Stimulated activated memory B cell treated with anti-CD40 and anti-IgM and Interleukin-4, amounts not matched to agents 10 μg/mL and 1 μg/mL and 100 μg/mL, for 72 hours (primary cell): ENCODE measurements at places on chromosomes 2 and 18.
A peak's percentile ranks its signal among the peaks of the same experiment; 100 is the strongest.

- no peak for ATAC-seq
These were observed 42.8 kb downstream of the LRRTM4 start for GRCh38 chr2:77479395-77479794.

- no peak for ATAC-seq
These were observed 650.6 kb downstream of the SLC4A3 start for GRCh38 chr2:220278022-220278421.

- no peak for ATAC-seq
These were observed 13.9 kb downstream of the VIL1 start for GRCh38 chr2:218432676-218433365.

DNA sequence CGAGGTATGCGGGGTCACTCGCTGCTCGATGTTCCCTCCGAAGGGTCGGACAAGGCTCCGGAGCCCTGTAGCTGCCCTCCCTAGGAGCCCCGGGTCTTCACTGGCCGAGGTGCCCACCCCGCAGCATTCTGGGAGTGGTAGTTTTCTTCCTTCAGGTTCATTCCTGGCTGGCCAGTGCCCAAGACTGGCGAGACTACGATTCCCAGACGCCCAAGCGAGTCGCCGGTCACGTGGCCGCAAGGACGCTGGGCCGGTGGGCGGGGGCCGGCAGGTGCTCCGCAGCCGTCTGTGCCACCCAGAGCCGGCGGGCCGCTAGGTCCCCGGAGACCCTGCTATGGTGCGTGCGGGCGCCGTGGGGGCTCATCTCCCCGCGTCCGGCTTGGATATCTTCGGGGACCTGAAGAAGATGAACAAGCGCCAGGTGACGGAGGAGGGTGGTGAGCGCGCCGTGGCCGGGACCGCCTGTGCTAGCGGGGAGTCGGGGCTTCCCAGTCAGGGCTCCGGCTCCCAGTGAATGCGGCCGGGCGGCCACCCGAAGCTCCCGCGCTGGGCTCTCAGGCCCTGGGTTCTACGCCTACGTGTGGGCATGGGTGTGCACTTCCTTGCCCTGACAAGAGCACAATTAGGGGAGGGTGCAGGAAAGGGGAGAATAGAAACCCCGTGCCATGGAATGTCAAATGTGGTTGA is at the start of gene SEC11C:
Gene SEC11C, plus strand, starts transcription at position 270 of the 687 bp plus-strand sequence. Its CDS starts 65 bp downstream, at position 335.
- peak; percentile 93 for ATAC-seq

DNA sequence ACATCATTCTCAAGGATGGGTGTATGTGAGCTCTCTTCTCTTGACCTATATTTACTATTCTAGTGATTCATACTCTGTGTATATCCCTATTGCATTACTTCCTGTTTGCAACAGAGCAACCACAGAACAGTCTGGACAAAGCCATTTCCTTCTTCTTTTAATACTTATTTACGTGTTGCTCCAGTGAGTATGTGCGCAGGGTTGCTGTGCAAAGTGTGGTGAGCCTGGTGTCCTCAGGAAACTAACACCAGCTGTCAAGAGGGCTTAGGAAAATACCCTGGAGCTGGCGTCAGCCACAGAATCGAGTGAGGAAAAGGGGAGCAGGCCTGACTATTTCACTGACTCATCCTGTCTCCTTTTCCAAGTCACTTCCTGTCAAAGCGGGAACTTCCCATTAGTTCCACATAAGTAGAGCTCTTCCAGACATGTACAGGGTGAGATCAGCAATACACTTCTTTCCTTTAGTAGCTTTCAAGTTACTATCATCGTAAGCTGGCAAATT is 214.1 kb upstream of the COPS8 start:
- peak; percentile 41 for ATAC-seq

GRCh38 chr2:138433995-138434951 is 67.3 kb upstream of the SPOPL start:
- ATAC-seq = peak; percentile 34

GRCh38 chr2:144143294-144144151 is 376.4 kb downstream of the ZEB2 start:
- ATAC-seq = peak; percentile 51
